ENCODE measurements at places on chromosomes 11 and 22.
A peak's percentile ranks its signal among the peaks of the same experiment; 100 is the strongest.

DNA sequence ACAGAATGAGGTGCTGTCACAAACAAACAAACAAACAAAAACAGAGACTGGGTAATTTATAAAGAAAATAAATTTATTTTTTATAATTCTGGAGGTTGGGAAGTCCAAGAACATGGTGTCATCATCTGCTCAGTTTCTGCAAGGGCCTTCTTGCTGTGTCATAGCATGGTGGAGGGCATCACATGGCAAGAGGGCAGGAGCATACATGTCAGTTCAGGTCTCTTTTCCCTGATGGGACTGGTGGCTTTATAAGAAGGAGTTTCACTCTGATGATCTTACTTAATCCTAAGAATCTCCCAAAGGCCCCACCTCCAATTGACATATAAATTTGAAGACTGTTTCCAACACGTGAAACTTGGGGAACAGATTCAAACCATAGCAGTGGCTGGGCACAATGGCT is 135.7 kb downstream of the NECTIN1 start:
- no peak for DNase-seq

- peak; percentile 15 for DNase-seq
Observed at GRCh38 chr11:12207384-12208150, 97.2 kb downstream of the MICAL2 start.

- no peak for DNase-seq
Observed at GRCh38 chr11:87006035-87006434, 31.7 kb upstream of the TMEM135 start.

DNA sequence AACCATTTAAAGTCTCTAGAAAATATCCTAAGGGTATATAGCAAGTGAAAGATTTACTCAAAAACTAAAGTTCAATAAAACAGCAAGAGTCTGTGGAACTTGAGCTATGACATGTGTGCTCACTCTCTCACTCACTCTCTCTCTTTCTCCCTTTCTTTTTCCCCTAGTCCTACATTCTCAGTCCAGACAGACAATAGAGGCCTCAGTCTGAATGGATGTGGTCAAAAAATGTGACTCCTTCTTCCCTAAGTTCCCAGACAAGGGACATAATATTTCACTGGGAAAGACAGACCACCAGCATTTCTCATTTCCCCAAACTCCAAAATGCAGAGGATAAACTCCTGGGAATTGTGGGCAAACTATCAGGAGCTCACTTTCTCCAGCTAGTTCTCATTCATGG is 17.6 kb upstream of the APLNR start:
- no peak for DNase-seq

DNA sequence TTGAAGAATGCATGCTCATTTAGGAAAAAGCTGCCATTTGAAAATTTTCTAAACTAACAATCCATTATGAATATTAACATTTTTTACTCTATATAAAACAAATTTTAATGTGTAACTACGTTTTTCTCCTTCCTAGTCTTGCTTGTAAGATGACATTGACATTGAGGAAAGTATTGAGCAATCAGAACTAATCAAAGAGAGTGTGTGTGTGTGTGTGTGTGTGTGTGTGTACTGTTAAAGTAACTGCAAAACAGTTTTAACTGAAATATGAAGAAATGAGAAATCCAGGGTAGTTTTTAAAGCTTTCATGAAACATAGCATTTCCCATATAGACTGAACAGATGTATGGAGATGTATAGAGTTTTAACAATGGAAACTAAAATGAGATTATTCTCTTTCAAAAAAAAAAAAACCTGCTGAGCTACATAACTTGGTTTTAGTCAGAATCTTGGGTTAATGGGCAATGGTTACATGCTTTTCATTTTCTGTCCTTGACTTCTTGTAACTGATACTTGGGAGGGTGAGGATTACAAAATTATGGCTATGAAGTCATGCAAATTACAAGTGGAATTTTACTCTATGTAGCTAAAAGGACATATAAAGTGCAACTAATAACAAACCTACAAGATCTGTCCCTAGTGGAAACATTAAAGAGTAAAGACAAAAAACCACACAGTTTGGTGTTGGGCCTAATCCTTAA is 2.0 kb downstream of the PDGFD start:
- DNase-seq: peak; percentile 80

All from fibroblast of gingiva (primary cell).